ENCODE measurements at places on chromosomes 6 and 20. TPM values are rescaled to one million over a fixed set of nuclear protein-coding genes. Genes with fewer than 3 reads are reported as not detected.

The FBXO5 gene
- 34.6 TPM for total RNA-seq

The RAET1G gene
- total RNA-seq = 0.44 TPM

The DNAJC5 gene
- total RNA-seq = 55.2 TPM

The HMGA1 gene
- total RNA-seq = 259 TPM

The FOXF2 gene
- 0.25 TPM for total RNA-seq

The DDO gene
- 3.0 TPM for total RNA-seq

The GNMT gene
- 0.25 TPM for total RNA-seq

The NKX2-4 gene
- not detected for total RNA-seq

The ZC2HC1B gene
- not detected for total RNA-seq

The TRIM10 gene
- not detected for total RNA-seq

The SHLD1 gene
- total RNA-seq = 1.8 TPM

The GGTLC1 gene
- total RNA-seq = not detected

The CST8 gene
- not detected for total RNA-seq

The CNKSR3 gene
- 5.9 TPM for total RNA-seq

The OPRM1 gene
- total RNA-seq = not detected

The ATRN gene
- total RNA-seq = 46.0 TPM

The CNR1 gene
- total RNA-seq = not detected

The FAM162B gene
- 14.1 TPM for total RNA-seq

The HSD17B8 gene
- 8.9 TPM for total RNA-seq

The MYLK4 gene
- 0.25 TPM for total RNA-seq

The MSH5 gene
- 21.6 TPM for total RNA-seq
